CD8-positive, alpha-beta memory T cell (primary cell): ENCODE measurements at places on chromosomes 13 and 19.

DNA sequence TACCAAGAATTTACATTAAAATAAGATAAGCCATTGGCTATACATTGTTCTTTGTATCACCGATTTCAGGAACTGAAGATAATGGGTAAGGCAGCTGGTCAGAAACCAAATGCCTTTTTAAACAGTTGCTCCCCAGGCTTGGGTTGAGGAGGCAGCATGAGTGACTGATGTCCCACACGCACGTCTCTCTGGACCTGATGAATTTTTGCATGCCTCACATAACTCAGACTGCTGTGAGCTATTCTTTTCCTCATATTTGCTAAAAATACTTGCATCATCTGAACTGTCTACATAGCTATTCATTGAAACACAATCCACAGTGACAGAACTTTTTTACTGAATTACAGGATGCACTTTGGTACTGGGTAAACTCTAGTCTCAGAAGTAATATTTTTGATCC, 123.6 kb upstream of the MAB21L1 start:
- no peak for DNase-seq

GRCh38 chr13:103952183-103952582, 886.0 kb upstream of the SLC10A2 start:
- no peak for DNase-seq

GRCh38 chr13:46340631-46341111, 46.4 kb downstream of the RUBCNL start:
- no peak for DNase-seq

- no peak for DNase-seq
Measured at GRCh38 chr19:21323000-21323399, 6.2 kb downstream of the ZNF708 start.

DNA sequence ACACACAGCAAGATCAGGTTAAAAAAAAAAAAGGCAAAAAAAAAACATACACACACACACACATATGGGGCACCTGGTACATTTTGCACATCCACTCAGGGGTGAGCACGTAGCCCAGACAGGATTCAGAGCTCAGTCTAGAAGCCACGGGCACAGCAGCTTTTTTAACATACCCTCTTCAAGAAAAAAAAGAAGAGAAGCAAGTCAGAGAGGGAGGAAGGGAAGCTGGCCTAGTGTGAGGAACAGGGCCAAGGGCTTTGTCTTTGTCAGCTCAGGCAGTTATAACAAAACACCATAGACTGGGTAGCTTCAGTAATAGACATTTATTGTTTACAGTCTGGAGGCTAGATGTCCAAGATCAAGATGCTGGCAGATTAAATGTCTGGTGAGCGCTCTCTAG, 2.3 kb upstream of the TPM4 start:
- no peak for DNase-seq

DNA sequence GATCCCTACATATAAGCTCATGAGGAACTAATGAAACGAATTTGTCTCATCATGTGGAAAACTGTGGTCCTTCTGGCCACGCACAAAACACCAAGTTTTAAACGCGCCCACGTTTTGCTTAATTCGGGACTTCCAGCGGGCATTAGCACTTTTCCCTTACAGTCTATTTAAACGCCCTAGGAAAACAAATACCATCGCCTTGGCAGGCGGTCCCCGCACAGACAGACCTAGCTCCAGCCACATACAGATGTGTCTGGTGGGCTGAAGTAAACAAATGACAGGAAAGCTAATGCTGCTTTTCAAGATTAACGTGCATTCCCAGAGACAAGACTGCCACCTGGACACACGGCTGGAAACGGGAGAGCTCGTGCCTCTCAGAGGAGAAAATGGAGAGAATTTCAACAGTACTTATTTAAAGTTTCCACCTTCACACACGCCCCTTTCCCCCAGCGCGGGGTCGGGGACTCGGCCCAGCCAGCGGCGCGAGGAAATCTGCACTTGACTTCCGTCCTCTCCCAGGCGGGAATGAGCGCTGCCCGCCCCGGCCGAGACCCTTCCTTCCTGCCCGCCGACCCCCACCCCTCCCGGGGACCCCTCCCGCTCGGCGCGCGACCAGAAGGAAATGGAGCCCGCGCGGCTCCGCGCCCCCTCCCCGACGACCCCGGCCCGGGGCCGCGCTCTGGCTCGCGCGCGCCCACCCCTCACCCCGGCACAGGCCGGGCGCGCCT, 931 bp downstream of the USP12 start:
- DNase-seq = peak; percentile 15
